Stimulated activated CD4-positive, alpha-beta T cell treated with anti-CD3 and anti-CD28 coated beads, Interleukin-2, amount 100 ng/mL, for 4 hours (primary cell): ENCODE measurements at places on chromosomes 6 and 20.
A peak's percentile ranks its signal among the peaks of the same experiment; 100 is the strongest.

DNA sequence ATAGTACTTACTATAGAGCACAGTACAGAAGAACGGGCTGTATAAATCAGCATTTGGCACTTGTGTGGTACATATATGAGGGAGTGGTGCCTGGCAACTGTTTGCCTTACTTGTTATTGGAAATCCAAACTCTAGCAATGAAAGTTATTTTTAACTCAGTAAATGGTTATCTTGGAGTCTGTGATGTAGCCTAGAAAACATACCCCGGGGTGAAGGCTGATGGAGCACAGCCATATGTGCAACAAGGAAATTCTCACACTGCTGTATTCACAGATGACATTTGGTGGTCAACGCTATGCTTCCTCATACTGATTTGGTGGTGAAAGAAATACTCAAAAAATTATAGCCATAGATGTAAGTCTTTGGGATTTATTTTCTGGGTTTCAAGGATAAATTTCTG, 807.5 kb upstream of the FLRT3 start:
- no peak for DNase-seq

DNA sequence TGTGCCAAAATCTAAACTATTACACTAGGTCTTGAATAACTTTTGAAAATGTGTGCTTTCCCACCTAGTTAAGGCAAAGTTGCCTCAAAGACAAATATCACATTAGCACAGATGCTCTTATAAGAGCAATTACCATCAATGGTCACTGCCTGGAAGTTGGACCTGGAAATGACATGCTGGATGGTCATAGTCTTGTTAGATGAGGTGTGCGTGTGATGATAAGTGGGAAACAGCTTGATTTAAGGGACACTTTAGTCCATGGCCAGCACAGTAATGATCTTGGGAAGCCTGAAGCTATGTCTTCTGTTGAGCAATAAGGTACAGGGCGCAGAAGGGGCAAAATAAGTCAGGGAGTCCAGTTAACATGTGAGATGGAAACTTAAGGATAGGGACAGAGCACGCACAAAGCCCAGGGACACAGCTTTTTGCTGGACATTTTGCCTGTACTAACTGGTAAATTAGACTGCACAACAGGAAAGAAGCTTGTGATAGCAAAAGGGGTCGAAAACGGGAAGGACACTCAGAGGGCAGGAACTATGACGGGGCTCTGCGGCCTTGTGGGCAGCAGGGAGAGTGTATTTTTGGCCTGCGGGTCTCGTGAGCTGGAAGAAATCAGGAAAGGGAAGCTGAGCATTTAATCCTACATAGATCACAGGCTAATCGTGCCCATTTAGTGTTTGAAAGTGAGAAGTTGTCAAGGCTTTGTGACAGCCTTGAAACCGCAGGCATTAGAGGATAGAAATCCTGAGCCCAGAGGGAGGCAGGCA, 66.7 kb upstream of the BMP2 start:
- DNase-seq, result no peak

GRCh38 chr20:50237349-50237748, 46.7 kb downstream of the CEBPB start:
- DNase-seq, result no peak

- DNase-seq, result no peak
Measured at GRCh38 chr6:129329678-129330077, 380.3 kb downstream of the ARHGAP18 start.

DNA sequence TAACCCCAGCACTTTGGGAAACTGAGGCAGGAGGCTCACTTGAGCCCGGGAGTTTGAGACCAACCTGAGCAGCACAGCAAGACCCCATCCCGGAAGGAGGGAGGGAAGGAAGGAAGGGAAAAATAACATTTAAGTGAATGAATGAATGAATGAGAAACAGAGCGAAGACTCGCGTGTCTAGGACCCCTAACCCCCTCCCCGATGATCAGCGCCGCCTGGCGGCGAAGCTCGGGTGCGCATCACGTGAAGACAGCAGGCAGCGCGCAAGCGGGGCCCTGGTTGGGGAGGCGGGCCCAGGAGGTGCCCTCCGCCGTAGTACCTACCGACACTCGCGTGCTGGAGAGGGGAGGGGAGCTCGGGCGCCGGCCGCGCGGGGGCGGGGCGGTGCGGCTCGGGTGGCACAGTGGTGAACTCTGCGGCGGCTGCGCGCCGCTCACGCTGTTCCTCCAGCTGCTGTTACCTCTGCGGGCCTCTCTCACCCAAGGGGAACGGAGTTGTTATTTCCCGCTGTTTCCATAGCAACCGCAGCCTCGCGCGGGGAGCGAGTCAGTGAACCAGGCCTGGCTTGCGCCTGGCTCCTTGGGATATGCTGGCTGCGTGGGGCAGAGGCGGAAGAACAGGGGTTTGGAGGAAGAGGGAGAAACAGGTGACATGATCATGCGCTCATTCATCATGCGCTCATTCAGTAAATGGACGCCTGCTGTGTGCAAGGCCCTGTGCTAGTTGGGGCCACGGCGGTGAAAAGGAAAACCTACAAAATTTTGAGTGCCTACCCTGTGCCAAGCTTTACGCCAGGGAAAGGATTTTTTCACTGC, 2.0 kb upstream of the DCDC2 start:
- peak; percentile 77 for DNase-seq

GRCh38 chr6:34236131-34236442, 586 bp upstream of the HMGA1 start:
- DNase-seq, result no peak

DNA sequence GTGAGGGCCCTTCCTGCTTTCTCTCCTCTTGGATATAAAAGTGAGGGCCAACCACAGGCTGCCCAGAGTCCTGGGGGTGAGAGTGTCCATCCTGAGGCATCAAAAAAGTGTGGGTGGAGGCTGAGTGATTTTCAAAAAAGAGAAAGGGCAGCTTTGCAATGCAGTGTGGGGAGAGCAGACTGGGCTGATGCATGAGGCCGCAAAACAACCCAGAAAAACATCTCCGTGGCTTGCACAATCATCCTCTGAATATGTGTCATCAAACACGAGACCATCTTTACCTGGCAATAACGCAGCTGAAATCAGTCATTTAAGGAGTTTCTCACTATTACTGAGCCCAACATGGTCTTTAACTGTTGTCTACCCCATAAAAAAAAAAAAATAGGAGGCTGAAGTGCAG, 191.2 kb upstream of the SOX4 start:
- DNase-seq, result no peak
